ENCODE measurements at places on chromosomes 13 and 19.

- DNase-seq, result no peak
- H3K4me3 ChIP-seq, result no peak overlapping the region
- no peaks in the 10 kb centered on the region for H3K27me3 ChIP-seq
Observed at GRCh38 chr13:48029859-48030258, 7.7 kb upstream of the NUDT15 start.

- no peak overlapping the region for H3K27ac ChIP-seq
- no peak overlapping the region for H3K4me3 ChIP-seq
- no peaks in the 10 kb centered on the region for H3K36me3 ChIP-seq
Observed at GRCh38 chr13:94143624-94144350, 335.7 kb downstream of the DCT start.

- H3K4me1 ChIP-seq, result peaks cover 5% of the 10 kb centered on the region
- peaks cover 73% of the 10 kb centered on the region for H3K36me3 ChIP-seq
- H3K4me3 ChIP-seq, result no peak overlapping the region
- DNase-seq, result no peak
Observed at GRCh38 chr13:95160112-95160906, 140.9 kb downstream of the ABCC4 start.

DNA sequence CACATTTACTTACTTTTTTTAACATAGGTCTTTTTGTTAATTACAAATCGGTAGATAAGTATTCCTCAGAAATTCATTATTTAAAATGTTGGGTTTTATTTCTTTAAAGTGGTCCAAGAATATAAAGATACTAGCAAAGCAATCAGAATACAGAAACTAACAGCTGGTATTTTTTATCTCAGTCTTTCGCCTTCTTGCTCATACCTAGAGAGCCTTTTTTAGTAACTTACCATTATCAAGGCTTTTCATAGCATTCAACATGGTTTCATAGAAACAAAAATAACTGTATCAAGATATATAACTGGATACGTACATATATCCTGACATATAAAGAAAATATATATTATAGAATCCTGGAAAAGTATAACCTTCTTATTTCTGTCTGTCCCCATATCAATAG lies 227.8 kb upstream of the MIR17HG start:
- no peak for DNase-seq
- H3K27me3 ChIP-seq, result peaks cover 7% of the 10 kb centered on the region
- no peak overlapping the region for H3K4me3 ChIP-seq
- no peaks in the 10 kb centered on the region for H3K4me1 ChIP-seq

- H3K27ac ChIP-seq, result no peak overlapping the region
- no peak overlapping the region for H3K4me3 ChIP-seq
- no peak for DNase-seq
- peaks cover 10% of the 10 kb centered on the region for H3K4me1 ChIP-seq
Observed at GRCh38 chr13:97015661-97016350, 21.5 kb upstream of the OXGR1 start.

DNA sequence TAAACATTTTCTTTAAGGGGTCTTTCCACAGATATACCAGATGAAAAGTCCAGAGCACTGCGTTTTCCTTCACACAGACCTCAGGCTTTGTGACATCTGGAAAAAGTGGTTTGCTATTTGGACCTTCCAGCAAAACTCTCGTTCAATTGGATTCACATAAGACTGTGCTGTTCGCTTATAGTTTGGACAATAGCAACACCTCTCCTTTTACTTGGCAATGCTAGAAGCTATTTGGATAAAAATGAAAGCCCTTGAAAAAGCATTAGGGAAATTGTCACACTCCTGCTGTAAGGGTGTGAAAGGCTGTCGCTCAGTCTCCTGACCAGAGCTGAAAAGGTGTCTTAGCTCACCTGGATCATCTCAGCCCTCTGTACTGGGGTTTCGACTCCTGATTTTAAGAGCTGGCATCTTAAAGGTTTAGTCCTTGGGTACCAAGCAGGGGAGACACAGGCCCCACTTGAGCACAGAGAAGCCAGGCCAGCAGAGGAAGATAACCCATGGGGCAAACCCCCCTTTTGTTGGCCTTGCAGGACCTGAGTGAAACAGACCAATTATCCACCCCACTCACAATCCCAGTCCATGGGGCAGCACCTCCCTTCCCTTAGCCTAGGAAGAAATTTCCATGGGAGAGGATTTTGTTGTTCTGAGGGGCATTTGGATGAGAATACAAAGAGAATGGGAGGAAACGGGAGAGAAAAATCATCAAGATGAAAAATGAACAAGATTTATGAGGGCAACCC lies 257.6 kb downstream of the DLEU7 start:
- no peak overlapping the region for H3K4me3 ChIP-seq
- H3K27me3 ChIP-seq, result no peaks in the 10 kb centered on the region
- H3K27ac ChIP-seq, result no peak overlapping the region
- no peaks in the 10 kb centered on the region for H3K36me3 ChIP-seq
- DNase-seq, result no peak
- peaks cover 11% of the 10 kb centered on the region for H3K4me1 ChIP-seq

- H3K27me3 ChIP-seq, result no peaks in the 10 kb centered on the region
- DNase-seq, result no peak
- no peak overlapping the region for H3K27ac ChIP-seq
- no peaks in the 10 kb centered on the region for H3K4me1 ChIP-seq
- H3K36me3 ChIP-seq, result no peaks in the 10 kb centered on the region
- H3K4me3 ChIP-seq, result no peak overlapping the region
Observed at GRCh38 chr13:90108547-90108946, 1238.9 kb upstream of the MIR17HG start.

GRCh38 chr19:4633140-4633967 lies 6.0 kb upstream of the TNFAIP8L1 start:
- no peaks in the 10 kb centered on the region for H3K36me3 ChIP-seq
- peak; percentile 52 for DNase-seq
- peaks cover 10% of the 10 kb centered on the region for H3K27me3 ChIP-seq
- H3K4me1 ChIP-seq, result peaks cover 17% of the 10 kb centered on the region
- H3K27ac ChIP-seq, result no peak overlapping the region

GRCh38 chr19:18152442-18152816 lies 534 bp upstream of the PIK3R2 start:
- peak overlapping the region; percentile 84 for H3K4me3 ChIP-seq
- peak; percentile 98 for DNase-seq

DNA sequence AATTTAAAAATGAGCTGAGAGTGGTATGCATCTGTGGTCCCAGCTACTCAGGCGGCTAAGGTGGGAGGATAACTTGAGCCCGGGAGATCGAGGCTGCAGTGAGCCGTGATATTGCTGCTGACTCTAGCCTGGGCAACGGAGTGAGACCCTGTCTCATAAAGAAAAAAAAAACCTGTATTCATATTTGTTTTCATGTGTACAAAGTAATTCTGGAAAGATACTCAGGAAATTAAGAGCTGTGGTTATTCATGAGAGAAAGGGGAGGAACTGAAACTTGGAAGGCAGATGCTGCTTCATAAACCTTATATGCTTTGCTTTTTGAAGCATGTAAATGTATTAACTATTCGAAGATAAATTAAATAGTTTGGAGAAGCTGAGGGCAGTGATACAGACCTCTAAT lies 8.8 kb upstream of the RLN3 start:
- H3K27ac ChIP-seq, result no peak overlapping the region
- H3K4me3 ChIP-seq, result no peak overlapping the region
- H3K27me3 ChIP-seq, result no peaks in the 10 kb centered on the region
- no peak for DNase-seq
- no peaks in the 10 kb centered on the region for H3K36me3 ChIP-seq
- peaks cover 13% of the 10 kb centered on the region for H3K4me1 ChIP-seq

- no peaks in the 10 kb centered on the region for H3K4me1 ChIP-seq
- H3K4me3 ChIP-seq, result no peak overlapping the region
- DNase-seq, result no peak
Observed at GRCh38 chr19:44635581-44636438, 7.9 kb upstream of the PVR start.
